SW480 (cell line): ENCODE measurements at places on chromosomes 7 and 10.

DNA sequence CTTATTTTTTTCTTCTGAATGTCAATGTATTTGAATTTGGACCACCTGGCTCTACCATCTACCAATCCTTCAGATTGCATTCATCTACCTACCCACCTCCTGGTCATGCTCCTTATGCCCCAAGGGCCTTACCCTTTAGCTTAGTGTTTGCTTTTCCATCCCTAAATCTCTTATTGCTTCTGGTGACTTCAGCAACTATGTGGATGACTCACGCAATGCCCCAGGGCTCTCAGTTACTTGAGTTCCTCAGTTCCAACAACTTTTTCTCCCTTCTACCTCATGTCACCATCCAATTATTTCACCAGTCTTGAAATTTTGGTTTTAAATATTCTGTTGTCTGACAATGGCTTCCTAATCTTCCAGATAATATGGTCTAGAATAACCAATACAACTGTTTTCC, 118.9 kb downstream of the CFAP58 start:
- no peak for DNase-seq

DNA sequence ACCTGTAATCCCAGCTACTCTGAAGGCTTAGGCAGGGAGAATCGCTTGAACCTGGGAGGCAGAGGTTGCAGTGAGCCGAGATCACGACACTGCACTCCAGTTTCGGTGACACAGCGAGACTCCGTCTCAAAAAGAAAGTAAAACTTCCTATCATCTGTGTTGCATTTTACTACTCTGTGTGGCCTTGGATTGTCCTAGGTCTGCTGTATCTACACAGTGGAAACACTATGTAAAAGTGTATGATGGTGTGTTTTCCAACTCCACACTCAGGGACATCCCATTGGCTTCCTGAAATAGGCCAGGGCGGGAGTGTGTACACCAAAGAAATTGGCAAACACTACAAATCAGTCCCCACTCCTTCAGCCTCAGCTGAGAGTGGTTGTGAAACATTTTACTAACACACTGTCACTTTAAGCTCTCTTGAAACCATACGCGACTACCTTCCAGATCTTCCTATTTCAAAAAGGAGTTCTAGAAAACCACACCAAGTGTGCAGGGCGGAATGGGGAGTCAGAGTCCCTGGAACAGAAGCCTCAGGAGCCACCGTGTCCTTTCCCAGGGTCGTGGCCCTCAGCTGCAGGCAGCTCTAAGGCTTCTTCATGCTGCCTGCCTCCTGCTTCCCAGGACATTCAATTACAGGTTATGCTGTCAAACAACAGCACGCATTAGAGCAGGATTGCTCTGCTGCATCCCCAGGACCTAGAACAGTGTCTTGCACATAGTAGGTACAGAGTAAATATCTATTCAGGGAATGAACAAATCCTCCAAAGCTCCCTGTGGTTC, 275.4 kb downstream of the PARD3 start:
- DNase-seq: no peak

DNA sequence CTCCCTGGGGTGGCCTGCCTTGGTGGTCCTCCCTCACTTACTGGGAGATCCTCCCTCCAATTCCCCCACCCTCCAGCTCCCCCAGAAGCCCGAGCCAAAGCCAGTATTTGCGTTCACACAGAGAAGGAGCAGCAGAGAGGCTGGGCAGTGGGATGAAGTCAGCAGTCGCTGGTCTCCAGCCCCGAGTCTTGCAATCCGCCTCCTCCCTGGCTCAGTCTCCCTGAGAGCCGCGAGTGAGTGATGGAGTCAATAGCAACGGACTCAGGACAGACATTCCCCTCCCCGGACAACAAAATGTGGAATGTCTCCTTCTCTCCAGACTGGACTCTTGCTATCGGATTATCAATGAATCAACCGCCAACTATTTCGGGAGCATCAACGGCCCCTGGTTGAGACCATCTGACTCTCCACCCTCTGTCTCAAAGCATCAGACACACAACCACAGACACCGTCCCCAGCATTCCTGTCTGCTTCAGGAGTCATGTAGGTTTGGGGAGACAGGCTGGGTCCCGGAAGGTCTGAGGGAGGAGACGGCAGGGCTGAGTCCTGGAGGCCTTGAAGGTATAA, 178.4 kb downstream of the SH3PXD2A start:
- no peak for DNase-seq

DNA sequence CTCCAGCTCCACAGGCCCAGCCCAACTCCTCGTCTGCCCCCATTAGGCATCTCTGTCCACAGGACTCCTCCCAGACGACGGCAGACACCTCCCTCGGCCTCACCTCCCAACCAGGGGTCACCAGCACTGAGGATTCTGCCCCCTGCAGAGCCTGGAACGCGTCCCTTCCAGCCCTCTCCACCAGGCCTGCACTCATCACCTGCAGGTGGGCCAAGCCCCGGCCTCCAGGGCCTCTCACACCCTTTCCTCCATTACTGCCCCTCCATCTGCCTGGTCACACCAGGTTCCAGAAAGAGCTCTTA, 42.7 kb upstream of the PDGFA start:
- DNase-seq: no peak

- DNase-seq: no peak
These were observed 471.7 kb downstream of the GRM8 start for GRCh38 chr7:126780993-126781392.

DNA sequence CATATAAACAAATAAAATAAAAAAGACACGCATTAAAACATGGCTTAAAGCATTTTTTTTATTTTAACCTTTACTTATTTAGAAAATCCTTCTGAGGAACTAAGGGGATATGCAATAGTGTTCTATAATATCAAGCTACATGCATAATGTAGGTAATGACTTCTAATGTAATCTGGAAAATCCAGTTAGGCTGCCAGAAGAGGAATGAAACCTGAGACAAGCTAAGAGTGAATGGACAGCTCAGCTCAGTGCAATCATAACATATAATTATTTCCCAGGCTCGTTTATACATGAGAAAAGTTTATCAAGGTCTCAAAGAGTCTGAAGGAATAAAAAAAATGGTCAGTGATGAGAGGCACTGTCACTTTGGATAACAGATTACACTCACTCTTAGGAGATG, 649.0 kb upstream of the PCDH15 start:
- no peak for DNase-seq

- DNase-seq: no peak
These were observed 546.4 kb upstream of the C7orf33 start for GRCh38 chr7:148044173-148044572.

DNA sequence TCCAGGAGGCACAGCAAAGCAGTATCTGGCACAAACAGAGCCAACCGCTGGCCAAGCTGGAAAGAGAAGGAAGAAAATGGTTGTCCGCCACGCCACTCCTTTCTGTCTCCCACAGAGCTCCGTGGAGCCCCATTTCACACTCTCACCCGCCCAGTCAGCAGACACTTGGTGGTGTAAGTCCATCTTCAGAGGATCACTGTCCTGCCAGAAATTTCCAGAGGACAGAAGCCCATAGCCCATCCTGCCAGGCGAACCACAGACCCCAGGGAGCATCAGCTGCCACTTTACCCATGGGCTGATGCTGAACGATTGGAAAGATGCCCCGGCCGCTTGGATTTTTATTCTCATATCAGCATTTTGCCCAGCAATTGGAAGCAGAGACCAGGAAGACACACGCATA, 144.7 kb upstream of the LYZL2 start:
- DNase-seq: no peak

- no peak for DNase-seq
These were observed 4.0 kb downstream of the EFCAB10 start for GRCh38 chr7:105577251-105577650.

- DNase-seq: peak; percentile 58
These were observed 71.0 kb downstream of the PAXIP1 start for GRCh38 chr7:154931906-154932305.

GRCh38 chr10:26759008-26759407, 61.5 kb downstream of the PDSS1 start:
- DNase-seq: no peak

- no peak for DNase-seq
These were observed 48.5 kb downstream of the NXPH1 start for GRCh38 chr7:8481752-8482446.

- DNase-seq: no peak
These were observed 41.3 kb downstream of the ZNF467 start for GRCh38 chr7:149732111-149732561.

GRCh38 chr10:29144126-29144525, 144.7 kb upstream of the LYZL1 start:
- DNase-seq: no peak

- DNase-seq: no peak
These were observed 70.5 kb upstream of the LRRC17 start for GRCh38 chr7:102842284-102842683.

DNA sequence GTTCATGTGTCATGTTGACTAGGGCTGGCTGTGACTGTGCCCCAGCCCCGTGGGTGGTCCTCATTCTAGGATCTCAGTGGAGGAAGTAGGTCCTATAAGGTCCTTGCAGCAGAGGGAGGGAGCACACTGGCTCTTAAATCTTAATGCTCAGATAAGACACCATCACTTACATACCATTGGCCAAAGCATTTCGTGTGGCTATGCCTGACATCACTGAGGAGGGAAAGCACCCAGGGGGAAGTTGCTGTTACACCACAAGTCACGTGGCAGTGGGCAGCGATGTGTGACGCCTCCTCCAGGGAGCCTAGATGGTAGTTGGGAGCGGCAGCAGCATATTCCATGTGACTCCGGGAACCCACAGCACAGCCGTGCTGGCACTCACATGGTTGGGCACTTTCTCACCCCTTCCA, 224.7 kb upstream of the SH2B2 start:
- no peak for DNase-seq

DNA sequence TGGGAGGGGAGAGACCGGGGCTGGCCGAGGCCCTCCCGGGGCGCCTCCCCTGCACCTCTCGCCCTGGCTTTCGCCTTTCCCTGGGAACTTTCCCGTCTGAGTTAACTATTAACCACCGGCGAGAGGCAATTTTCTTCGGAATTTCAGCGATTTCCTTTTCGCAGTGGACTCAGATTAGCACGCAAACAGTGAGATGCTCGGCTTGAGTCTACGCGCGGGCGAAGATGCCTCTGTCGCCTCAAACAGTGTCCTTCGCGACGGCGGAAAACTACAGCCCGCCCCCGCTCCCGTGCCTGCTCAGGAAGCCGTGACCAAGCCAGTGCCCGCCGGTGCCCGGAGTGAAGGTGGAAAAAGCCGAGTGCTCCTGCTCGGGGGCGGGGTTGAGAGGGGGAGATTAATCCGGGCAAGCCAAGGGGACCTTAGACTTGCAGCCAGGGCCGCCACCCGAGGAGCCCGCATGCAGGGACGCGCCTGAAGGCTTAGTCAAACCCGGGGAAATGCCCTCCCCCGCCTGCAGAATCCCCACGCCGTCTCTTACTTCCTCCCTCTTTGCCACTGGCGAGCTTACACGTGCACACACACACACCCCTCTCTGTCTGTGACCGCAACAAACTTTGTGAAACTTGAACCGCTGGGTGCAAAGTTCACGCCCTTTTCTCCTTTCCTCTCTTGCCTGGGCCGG, 14.5 kb upstream of the PAX2 start:
- DNase-seq: peak; percentile 62

DNA sequence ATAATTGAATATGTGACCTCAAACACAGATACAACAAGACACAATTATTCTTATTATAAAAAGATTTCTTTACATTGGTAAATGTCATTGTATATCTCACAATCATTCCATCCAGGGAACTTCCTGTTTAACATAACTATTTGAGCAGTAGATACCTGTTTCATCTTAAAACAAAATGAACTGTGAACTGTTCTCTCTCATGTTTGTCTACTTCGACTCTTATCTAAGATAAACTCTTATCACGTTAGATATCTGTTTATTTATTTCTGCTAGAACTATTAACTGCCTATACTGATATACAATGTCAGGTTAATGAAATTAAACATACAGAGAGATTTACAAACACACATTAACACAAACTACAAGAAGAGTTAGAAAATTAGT, 20.1 kb downstream of the ANK3 start:
- no peak for DNase-seq

DNA sequence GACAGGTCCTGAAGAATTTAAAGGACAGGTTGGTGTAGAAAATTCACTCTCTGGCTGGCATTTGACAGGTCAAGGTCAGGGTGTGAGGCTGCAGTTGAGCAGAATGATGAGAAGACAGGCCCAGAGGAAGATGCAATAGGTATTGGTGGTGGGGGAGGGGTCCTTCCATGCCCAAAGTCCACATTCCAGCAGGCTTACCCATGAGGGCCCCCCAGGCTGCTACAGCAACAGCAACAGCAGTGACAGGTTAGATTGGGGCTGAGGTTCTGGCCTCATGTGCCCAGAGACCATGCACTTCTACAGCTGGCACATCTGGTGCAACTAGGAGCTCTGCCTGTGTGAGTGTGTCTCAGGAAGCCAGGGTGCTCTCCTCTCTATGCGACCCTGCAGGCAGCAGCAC, 223.5 kb upstream of the GHITM start:
- DNase-seq: no peak

DNA sequence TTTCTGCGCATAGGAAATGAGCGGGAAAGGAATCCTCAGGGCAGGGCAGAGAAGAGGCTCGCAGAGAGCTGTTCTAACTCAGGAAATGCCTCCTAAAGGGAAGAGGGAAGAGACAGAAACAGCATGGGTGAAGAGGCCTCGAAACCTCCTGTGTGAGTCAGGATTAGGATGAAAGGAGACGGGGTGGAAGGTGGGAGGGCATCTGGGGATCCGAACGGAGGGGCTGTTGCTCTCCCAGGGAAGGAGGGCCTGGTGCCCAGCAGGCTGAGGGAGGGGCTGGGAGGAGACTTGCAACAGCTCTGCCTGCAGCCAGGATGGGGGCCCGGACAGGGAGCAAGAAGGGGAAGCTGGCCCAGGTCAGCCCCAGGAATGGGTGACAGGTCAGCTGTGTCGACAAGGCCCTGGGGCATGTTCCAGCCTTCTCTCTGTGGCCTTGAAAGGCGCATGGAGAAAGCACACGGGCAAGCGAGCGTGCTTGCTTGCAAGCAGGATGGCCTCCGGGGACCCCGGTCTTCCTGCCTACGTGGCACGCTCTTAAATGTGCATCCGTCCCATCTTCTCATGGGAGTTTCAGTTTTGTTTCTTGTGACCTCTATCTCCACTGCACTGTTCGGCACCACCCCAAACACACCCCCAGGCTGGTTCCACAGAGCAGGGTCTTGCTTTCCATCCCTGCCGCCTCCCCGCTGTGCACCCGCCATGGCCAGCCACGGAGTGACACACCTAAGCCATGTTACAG, 63.5 kb downstream of the HIPK2 start:
- no peak for DNase-seq

DNA sequence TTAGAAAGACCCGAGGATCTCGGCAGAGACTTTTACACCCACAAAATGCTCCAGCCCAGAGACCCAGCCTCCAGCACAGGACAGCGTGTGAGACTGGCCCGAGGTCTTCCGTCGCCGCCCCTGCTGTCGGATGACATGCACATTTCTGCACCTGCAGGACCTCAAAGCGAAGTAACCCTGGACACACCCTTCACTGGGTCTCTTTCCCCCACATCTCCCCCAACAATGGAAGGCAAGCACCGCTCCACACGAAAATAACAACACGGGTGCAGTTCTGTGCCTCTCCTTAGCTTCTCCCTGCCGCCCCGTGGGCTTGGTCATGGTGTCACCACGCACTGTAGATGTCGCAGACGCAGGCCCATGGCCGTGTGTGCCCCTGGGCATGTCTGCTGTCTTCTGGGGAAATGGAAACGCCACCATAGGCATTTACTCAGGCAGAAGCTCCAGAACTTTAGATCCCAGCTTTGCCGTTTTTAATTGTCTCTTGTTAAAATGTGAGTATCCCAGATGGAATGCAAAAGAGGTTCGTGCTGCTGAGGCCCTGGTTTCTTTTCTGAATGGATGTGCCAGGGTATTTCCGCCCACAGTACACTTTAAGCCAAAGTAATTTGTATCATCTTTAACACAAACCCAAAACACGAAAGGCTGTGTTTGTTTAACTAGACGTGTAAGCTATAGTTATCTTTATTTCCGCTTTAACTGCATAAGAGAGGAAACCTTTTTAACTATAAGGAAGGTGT, 237.9 kb downstream of the MGMT start:
- DNase-seq: no peak

GRCh38 chr7:74625446-74625845, 32.1 kb upstream of the GTF2I start:
- no peak for DNase-seq
